ENCODE measurements at places on chromosomes 2 and 18. TPM values are rescaled to one million over a fixed set of nuclear protein-coding genes. Genes with fewer than 3 reads are reported as not detected.

The RMC1 gene
- 19.5 TPM for total RNA-seq

The LRRC30 gene
- total RNA-seq = not detected

The C1QL2 gene
- not detected for total RNA-seq

The ADAM23 gene
- total RNA-seq = 0.39 TPM

The C2orf42 gene
- 18.2 TPM for total RNA-seq

The ASB18 gene
- not detected for total RNA-seq

The GATA6 gene
- total RNA-seq = 5.2 TPM

The LBX2 gene
- 0.55 TPM for total RNA-seq

The ECEL1 gene
- not detected for total RNA-seq

The NDUFAF7 gene
- 16.1 TPM for total RNA-seq

The LYPD6B gene
- 96.6 TPM for total RNA-seq

GRCh38 chr2:17851731-17852585 is 26.5 kb upstream of the KCNS3 start:
- DNase-seq = peak; percentile 25

GRCh38 chr2:35298493-35298892 is 1057.1 kb upstream of the CRIM1 start:
- peak; percentile 62 for DNase-seq

- no peak for DNase-seq
These were observed 456.0 kb upstream of the ZEB2 start for GRCh38 chr2:144975881-144976280.

GRCh38 chr18:21218862-21219261 is 23.2 kb upstream of the GREB1L start:
- DNase-seq = no peak

- DNase-seq = no peak
These were observed 12.3 kb upstream of the SEMA4C start for GRCh38 chr2:96882230-96882629.

- peak; percentile 81 for DNase-seq
These were observed 23.8 kb downstream of the FBXO41 start for GRCh38 chr2:73260338-73260984.

GRCh38 chr2:127508023-127508630 is 18.2 kb downstream of the IWS1 start:
- DNase-seq = no peak

GRCh38 chr18:45111502-45111848 is 430.8 kb downstream of the SETBP1 start:
- no peak for DNase-seq

GRCh38 chr18:36078751-36079529 is 11.6 kb upstream of the RPRD1A start:
- no peak for DNase-seq

DNA sequence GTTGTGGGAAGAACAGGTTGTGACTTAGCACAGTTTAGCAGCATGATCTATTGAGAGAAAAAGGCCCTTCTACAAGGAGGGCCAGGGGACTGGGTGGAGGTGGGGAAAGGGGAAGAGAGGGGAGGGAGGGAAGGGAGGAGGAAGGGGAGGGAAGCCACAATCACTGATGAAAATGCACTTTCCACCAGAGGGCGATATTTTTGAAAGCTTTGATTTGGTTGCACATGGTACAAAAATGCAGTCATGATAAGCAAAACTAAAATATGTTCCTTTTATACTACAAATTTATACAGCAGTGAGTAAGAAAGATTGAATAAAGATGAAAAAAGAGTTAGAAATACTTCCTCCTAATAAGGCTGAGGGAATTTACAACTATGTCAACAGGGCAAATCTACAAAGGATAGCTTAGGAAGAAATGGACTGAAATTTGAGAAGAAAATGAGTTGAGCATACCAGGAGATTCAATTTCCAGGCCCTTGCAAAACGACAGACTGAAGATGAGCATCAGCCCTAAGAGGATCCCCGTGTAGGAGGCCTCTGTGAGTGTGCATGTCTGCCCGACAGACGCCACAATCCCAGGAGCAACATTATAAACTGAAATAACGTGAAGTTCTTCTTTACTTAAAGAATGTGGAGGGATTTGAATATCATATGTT is 17.2 kb downstream of the SH3YL1 start:
- peak; percentile 31 for DNase-seq

DNA sequence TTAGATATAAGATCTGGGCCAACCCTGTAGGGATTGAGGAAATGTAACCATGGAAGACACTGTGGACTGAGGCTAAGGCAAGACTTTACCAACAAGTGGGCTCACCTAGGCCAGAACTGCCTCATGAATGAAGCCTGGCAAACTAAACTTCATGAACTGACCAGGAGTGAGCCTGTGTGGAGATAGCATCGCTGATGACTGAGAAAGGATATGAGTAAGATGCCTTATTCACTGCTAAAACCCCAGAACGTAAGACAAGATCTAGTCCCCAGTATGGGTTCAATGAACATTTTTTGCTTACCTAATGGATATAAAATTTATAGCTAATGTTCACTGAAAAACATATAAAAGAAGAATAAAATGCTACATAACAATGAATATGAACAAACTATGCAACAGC is 399.8 kb downstream of the SATB2 start:
- DNase-seq = no peak

DNA sequence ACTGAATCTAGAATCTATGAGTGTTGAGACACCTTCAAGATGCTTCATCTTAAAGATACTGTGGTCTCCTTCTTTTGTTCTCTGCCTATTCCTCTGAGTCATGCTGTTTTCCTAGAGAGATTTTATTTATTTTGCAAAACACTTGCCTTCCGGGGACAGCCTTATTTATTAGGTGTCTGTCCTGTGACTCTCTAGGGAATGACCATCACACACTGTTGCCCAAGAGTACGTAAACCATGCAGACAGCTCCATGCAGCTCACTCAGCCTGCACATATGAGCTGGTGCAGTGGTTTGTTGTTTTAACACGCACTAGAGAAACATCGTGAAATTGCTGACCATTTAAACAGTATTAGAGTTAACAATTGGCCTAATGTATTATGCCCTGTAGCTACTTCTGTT is 12.4 kb upstream of the ADCYAP1 start:
- DNase-seq = no peak

DNA sequence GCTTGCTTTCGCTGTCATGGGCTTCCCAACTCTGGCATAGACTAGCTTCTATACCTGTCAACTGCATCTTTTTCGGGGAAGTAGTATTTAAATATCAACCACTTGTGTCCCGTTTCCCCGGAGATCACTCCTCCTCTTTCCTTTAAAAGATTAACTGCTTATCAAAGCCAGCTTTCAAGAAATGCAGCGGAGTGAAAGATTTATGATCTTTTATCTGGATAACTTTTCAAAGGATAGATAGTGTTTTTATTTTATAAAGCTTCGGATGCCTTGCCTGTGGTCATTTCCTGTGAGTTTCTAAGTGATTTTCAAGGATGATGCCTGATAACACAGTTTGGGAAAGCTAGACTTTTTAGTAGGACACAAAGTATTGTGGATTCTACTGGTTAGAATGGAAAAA is 2.9 kb upstream of the IGFBP5 start:
- no peak for DNase-seq

GRCh38 chr2:25897506-25897905 is 19.2 kb upstream of the ASXL2 start:
- DNase-seq = no peak

DNA sequence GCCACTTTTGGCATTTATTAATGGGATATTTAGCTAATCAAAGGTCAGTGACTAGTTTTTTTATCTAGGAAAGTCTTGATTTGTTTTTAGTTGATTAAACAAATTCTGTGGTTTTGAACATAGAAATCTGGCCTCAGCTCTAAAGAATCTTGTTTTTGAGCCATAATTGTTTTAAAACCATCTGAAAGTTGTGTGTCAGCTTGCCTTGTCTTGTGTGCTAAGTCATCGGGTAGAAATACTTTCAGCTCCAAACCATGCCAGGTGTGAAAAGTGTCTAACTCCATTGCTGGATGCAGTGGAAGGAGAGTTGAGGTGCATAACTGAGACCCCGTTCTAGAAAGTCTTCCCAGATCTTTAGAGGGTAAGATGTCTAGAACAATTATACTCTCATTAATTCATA is 22.7 kb downstream of the FARP2 start:
- DNase-seq = no peak

GRCh38 chr2:71494523-71495155 is 41.3 kb downstream of the DYSF start:
- no peak for DNase-seq

DNA sequence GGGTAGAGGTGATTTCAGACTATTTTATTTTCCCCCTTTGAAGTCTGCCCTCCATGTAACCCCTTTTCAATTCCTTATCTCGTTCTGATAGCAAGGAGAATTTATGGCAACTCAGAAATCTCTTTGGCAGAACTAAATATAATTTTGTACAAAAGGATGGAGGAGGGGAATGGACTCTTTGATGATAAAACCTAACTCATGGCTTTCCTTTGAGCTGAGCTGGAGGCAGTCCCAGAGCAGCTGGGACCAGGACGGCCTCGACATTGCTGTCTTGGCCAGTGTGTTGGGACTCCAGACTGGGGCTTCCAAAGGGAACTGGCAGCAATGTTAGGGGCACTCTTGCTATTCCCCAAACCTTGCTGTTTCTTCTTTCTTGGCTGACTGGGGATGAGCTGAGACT is 47.7 kb downstream of the PAX8 start:
- no peak for DNase-seq

- no peak for DNase-seq
These were observed 111.7 kb upstream of the TNP1 start for GRCh38 chr2:216971593-216971992.

DNA sequence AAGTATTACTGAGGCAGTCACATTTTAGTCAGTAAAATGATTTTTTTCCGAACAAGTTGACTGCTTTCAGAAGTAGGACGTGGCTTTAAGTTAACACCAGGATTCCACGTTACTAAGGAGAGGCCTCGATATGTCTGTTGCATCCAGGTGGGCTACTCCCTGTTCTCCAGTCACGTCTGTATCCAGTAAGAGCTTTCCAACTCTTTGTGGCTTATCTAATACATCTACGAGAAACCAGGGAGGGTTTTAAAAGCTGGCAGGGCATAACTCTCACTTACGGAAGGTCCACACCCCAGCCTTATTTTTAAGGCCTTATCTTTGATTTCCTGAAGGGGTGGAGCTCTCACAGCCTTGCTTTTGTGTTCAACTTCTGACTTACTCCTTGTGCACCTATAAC is 99.2 kb downstream of the SLC8A1 start:
- DNase-seq = no peak

DNA sequence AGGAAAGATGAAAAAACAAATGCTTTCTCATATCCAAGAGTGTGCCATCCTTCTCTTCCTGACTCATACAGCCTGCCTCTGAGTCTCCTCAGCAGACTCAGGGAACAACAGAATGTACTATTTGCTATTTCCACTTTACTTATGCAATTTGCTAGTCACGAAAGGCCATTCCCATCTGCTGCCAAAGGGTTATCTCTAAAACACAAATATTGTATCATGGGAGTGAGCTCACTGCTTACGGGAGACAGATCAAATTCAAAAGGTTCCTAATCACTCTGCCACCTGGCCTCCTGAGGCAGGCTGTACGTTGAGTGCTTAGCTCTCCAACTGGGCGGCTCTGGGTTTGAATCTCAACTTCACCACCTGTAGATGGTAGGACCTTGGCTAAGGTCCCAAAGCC is 92.0 kb downstream of the GAREM1 start:
- no peak for DNase-seq

DNA sequence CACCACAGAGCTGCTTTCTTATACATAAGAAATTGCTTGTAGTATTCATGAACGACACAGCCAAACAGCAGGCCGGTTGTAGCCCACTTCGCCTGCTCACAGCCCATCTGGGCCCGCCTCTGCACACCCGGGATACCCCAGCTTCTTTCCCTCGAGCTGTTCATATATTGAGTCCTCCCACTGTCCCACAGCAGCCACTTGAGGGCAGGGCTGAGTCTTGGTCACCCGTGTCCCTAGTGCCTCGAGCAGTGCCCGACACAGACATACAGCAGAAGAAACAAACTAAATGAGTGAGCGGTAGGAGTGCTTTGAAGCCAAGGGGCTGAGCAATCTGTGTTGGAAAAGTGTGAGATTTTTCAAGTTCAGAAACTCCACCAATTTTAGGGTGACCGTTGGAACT is 251.4 kb downstream of the KLHL29 start:
- DNase-seq = no peak

DNA sequence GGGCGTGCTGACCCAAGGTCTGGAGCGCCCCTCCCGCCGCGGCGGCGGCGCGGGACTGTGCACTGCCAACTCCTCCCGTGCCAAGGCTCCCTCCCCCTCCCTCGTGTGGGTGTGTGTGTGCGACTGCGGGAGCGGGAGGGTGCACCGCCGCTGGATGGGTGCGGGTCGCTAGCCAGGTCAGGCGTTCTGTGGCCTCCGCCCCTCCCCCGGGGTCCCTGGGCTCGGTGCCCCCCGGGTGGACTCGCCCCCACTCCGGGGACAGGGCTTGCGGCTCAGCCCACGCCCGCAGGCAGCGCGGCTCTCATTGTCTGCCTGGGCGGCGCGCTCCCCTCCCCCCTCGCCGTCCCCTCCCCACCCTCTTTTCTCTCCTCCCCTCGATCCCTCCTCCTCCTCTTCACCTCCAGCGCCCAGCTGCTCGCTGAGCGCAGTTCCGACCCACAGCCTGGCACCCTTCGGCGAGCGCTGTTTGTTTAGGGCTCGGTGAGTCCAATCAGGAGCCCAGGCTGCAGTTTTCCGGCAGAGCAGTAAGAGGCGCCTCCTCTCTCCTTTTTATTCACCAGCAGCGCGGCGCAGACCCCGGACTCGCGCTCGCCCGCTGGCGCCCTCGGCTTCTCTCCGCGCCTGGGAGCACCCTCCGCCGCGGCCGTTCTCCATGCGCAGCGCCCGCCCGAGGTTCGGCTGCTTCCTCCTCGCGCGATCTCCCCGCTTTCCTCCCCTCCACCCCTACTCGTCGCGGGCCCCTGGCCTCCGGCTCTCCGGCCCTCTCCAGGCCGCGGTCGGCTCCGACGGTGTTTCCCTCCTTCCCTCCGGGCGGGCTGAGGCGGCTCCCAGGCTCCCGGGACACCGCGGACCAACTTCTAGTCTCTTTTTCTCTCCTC is at the start of gene GATA6:
Gene GATA6, plus strand, starts transcription at position 579 of the 878 bp plus-strand sequence. CDS start 1,556 bp downstream, outside the sequence.
- no peak for DNase-seq

- no peak for DNase-seq
These were observed 17.1 kb upstream of the CACNB4 start for GRCh38 chr2:152115952-152116351.

GRCh38 chr2:207315131-207315530 is 149.4 kb upstream of the KLF7 start:
- no peak for DNase-seq
